ENCODE measurements at places on chromosomes 7 and 10.

- DNase-seq = no peak
These were observed 160.1 kb upstream of the TNS3 start for GRCh38 chr7:47741984-47742383.

DNA sequence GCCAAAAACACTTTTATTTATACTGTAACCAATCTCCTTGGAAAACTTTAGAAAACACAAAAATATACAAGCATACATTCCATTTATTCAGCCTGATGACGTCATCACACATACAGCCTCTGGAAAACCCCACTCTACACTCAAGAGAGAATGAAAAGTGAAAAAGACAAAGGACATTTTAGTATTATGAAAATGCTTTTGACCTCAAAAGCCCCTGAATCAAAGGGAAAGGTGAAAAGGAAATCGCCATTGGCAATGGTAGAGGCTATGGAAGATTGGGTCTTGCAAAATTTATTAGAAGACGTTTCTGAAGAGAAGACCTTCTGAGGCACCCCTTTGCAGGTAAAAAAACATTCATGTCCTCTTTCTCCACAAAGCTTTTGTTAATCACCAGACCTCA is 82.9 kb upstream of the STRIP2 start:
- no peak for DNase-seq

DNA sequence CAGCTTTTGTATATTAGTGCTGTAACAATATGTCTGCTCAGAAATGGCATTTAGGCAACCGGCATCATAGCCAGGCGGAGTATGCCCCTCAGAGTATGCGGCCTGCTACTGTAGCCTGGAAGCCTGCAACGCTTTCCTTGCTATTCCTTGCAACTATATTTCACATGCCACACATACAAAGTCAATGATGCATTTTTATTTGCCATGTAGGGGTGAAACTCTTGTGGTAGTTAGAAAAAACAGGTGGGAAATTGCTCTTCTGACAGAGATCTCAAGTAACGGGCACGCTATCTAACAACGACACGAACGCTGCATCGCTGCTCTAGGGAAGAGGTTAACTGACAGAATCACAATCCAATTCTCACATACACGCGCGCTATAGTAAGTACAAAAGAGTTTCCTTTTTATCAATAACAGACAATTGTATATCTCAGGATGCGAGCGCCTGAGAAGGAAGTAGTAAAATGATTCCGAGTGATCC is 5.9 kb downstream of the EBF3 start:
- DNase-seq = peak; percentile 51

GRCh38 chr7:157097569-157097968 is 41.2 kb upstream of the UBE3C start:
- no peak for DNase-seq

GRCh38 chr7:70040970-70041766 is 442.9 kb downstream of the AUTS2 start:
- peak; percentile 30 for DNase-seq

GRCh38 chr7:20407585-20408466 is 77.1 kb downstream of the ITGB8 start:
- DNase-seq = peak; percentile 40

All from mesendoderm (in vitro differentiated cells).